ENCODE measurements at places on chromosomes 7 and 10.

GRCh38 chr10:68668231-68668630, 52.8 kb upstream of the CCAR1 start:
- DNase-seq, result no peak
- no peak overlapping the region for H3K27ac ChIP-seq
- H3K4me1 ChIP-seq, result no peaks in the 10 kb centered on the region
- H3K4me3 ChIP-seq, result no peak overlapping the region
- no peaks in the 10 kb centered on the region for H3K27me3 ChIP-seq

DNA sequence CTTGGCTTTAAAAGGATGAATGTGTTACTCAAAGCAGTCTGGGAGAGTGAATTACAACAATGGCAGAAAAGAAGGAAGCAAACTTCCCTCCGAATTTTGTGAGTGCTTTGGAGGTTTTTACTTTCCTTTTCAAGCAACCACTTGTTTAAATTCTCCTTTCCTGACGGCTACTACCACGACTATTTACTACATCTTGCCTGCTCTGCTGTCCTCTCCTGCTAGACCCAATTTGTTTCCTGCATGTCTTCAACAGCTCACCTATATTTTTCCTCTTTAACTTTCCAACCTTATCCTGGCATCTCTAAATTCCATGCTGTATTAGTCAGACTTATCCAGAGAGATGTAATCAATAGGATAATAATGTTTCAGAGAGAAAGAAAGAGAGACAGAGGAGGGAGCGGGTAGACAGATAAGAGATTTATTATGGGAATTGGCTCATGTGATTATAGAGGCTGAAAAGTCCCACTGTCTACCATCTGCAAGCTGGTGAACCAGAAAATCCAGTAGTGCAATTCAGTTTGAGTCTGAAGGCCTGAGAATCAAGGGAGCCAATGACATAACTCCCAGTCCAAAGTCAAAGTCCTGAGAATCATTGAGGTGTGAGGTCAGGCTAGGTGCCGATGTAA, 42.8 kb upstream of the SLC13A1 start:
- no peak overlapping the region for H3K27ac ChIP-seq
- no peaks in the 10 kb centered on the region for H3K4me1 ChIP-seq

DNA sequence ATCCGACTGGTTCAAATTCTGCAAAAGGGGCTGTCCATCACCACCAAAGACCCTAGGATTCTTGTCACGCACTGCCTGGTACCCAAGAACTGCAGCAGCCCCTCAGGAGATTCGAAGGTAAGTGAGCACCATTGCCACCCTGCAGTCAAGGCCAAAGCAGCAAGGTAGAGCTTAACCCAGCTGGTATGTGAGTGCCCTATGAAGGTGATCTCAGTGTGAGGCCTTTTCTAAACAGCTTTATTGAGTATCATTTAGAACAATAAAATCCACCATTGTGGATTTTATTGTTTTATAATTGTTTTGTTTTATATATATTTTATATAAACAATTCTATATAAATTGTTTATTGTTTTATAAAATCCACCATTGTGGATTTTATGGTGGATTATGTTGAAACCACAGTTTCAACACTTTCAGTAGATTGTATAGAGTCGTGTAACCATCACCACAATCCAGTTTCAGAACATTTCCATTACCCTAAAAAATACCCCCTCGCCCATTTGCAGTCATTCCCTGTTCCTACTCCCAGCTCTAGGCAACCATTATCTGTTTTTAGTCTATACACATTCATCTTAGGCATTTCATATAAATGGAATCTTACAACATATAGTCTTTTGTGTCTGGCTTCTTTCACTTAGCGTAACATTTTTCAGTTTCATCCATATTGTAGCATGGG, 20.1 kb upstream of the CALU start:
- no peak for DNase-seq
- H3K27ac ChIP-seq, result no peak overlapping the region
- H3K4me3 ChIP-seq, result no peak overlapping the region
- H3K4me1 ChIP-seq, result no peaks in the 10 kb centered on the region
- H3K36me3 ChIP-seq, result no peaks in the 10 kb centered on the region

DNA sequence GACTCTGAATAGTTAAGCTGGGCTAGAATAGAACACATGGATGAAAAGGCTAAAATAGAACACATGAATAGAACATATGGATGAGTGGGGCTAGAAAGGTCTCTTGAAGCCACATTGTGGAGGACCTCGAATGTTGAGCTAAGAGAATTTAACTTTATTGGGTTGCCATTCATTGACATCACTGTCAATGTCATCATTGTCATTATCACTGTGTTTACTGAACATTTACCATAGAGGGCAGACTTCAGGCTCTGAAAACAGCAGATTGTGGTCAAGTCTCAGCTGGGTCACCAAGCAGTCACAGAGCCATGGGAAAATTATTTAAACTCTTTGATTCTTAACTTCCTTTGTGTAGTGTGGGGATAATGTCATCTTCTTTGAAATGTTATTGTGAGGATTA, 80.4 kb downstream of the WDFY4 start:
- no peaks in the 10 kb centered on the region for H3K4me1 ChIP-seq
- H3K27ac ChIP-seq, result no peak overlapping the region
- no peak overlapping the region for H3K4me3 ChIP-seq
- no peaks in the 10 kb centered on the region for H3K36me3 ChIP-seq
- DNase-seq, result no peak

DNA sequence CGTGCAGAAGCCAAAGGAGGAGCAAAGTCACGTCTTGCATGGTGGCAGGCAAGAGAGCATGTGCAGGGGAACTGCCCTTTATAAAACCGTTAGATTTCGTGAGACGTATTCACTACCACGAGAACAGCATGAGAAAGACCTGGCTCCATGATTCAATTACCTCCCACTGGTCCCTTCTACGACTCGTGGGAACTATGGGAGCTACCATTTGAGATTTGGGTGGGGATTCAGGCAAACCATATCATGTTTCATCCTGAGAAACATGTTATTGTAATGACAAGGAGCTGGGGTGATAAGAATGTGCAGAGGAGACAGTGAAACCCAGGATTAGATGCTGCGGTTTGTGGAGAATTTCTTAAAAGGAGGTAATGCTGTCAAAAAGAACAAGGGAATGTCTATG, 34.0 kb downstream of the THNSL1 start:
- no peak overlapping the region for H3K4me3 ChIP-seq
- no peak for DNase-seq
- H3K27me3 ChIP-seq, result no peaks in the 10 kb centered on the region
- no peak overlapping the region for H3K27ac ChIP-seq
- H3K36me3 ChIP-seq, result no peaks in the 10 kb centered on the region

DNA sequence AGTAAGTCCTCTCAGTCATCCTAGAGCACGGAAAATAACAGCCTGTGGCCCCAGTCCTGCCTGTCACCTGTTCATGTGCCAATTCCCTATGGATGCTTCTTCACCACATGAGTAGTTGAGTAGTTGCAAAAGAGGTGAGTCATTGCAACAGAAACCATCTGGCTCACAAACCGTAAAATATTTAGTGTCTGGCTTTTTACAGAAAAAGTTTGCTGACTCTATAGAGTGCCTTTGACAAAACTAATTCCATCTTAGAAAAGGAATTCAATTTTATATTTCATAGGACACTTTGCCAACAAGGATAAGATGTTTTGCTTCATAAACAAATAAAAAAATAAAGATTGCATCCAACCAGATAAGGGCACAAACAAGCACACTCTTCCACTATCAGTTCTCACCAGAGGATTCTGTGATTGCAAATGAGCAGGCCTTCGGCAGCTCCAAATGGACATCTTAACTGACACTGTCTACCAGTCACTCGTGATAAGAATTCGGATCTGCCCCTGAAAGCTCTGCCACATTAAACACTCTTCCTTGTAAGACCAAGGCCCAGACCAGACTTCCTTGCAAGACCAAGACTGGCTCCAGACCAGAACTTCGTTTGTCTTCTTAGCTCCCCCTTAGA, 242.7 kb upstream of the SEMA3C start:
- H3K27ac ChIP-seq, result no peak overlapping the region
- no peaks in the 10 kb centered on the region for H3K27me3 ChIP-seq
- no peaks in the 10 kb centered on the region for H3K36me3 ChIP-seq
- H3K4me3 ChIP-seq, result no peak overlapping the region
- no peaks in the 10 kb centered on the region for H3K4me1 ChIP-seq
- DNase-seq, result no peak

- no peaks in the 10 kb centered on the region for H3K27me3 ChIP-seq
- no peak overlapping the region for H3K4me3 ChIP-seq
- H3K27ac ChIP-seq, result no peak overlapping the region
- H3K36me3 ChIP-seq, result no peaks in the 10 kb centered on the region
- DNase-seq, result no peak
These were observed 46.4 kb upstream of the PARD3 start for GRCh38 chr10:34861293-34862021.

DNA sequence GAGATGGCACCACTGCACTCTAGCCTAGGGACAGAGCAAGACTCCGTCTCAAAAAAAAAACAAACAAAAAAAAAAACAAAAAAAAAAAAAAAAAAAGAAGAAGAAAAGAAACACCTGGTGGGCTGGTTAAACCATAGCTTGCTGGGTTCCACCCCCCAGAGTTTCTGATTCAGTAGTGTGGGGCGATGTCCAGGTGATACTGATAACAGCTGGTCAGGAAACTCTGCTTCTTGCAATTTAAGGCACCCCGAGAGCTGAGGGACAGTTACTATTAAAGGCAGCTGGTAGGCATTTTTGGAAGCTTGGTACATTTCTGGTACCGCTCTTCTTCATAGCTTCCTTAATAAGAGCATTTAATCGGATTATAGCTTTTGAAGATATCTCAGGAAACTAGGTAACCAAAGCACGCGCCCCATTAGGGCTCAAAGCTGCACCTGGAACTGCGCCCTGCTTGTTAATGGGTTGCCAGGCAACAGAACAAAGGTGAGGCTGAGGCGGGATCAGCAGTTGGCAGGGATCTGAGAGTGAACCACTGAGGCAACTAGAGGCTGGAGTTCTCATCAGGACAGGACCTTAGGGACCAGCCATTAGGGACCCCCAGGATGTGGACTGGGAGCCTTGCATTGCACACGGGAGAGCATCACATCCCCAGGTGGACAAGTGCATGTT, 6.5 kb upstream of the SDK1 start:
- no peak overlapping the region for H3K4me3 ChIP-seq
- H3K27ac ChIP-seq, result no peak overlapping the region
- no peaks in the 10 kb centered on the region for H3K36me3 ChIP-seq
- DNase-seq, result no peak

DNA sequence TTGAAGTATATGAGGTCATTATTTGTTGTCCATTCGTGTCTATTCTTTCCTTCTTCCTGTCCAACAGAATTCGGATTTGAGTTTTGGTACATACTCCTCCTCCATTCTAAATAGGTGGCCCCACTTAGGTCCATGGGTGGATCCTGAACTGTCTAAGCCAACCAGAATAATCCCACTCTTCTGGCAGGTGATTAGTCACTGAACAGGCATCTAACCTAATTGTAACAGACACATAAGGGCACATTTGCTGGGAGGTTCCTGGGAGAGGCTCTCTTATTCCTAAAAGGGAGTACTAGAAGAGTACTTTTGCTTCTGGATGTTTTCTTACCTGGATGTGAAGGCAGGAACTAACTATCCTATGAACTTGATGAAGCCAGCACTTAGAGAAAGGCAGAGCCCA, 16.8 kb downstream of the LRRC72 start:
- no peak for DNase-seq
- H3K27me3 ChIP-seq, result no peaks in the 10 kb centered on the region
- no peak overlapping the region for H3K27ac ChIP-seq
- no peaks in the 10 kb centered on the region for H3K4me1 ChIP-seq
- H3K4me3 ChIP-seq, result no peak overlapping the region

GRCh38 chr10:8060010-8060703, 5.7 kb downstream of the GATA3 start:
- H3K27me3 ChIP-seq, result peaks cover 59% of the 10 kb centered on the region
- no peak overlapping the region for H3K27ac ChIP-seq
- peaks cover 16% of the 10 kb centered on the region for H3K4me1 ChIP-seq
- H3K4me3 ChIP-seq, result peak overlapping the region; percentile 8
- H3K36me3 ChIP-seq, result no peaks in the 10 kb centered on the region

DNA sequence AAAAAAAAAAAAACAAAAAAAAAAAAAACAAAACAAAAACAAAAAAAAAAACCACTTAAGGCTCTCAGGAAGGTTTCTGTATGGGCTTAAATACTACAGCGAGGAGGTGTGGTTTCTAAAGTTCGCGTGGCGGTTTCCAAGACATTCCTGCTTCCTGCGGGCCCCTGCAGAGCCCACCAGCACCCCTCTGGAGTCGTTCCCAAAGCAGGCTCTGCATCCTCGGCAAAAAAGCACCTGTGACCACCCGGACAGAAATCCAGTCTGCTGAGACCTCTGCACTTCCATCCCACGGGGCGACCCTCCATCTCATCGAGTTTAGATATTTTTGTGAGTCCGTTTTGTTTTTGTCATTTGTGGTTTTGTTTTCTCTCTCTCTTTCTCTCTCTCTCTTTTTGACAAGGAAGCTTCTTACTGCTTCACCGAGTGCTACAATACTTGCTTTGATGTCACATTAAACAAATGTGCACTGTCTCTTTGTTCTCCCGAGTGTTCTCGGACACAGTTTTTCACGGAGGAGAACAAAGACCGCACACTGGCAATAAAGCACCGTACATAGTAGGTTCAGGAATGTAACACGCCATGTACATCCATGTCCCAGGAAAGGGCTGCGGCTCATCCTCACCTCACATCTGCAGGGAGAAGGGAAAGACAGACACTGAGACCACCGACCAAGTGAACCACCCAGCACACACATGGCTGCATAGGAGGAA, 21.5 kb downstream of the PDGFA start:
- H3K36me3 ChIP-seq, result peaks cover 26% of the 10 kb centered on the region
- DNase-seq, result peak; percentile 16
- no peak overlapping the region for H3K27ac ChIP-seq
- no peak overlapping the region for H3K4me3 ChIP-seq

GRCh38 chr10:91434041-91434440, 23.9 kb downstream of the HECTD2 start:
- H3K4me1 ChIP-seq, result no peaks in the 10 kb centered on the region
- H3K27me3 ChIP-seq, result no peaks in the 10 kb centered on the region
- no peak for DNase-seq

GRCh38 chr7:146948703-146949102, 832.1 kb downstream of the CNTNAP2 start:
- DNase-seq, result no peak
- no peak overlapping the region for H3K4me3 ChIP-seq
- no peaks in the 10 kb centered on the region for H3K4me1 ChIP-seq
- H3K27ac ChIP-seq, result no peak overlapping the region
- H3K36me3 ChIP-seq, result no peaks in the 10 kb centered on the region
- H3K27me3 ChIP-seq, result no peaks in the 10 kb centered on the region

- no peaks in the 10 kb centered on the region for H3K27me3 ChIP-seq
- H3K4me3 ChIP-seq, result no peak overlapping the region
- no peaks in the 10 kb centered on the region for H3K36me3 ChIP-seq
- no peak overlapping the region for H3K27ac ChIP-seq
- no peak for DNase-seq
These were observed 42.6 kb downstream of the DRGX start for GRCh38 chr10:49353026-49353894.

- no peaks in the 10 kb centered on the region for H3K4me1 ChIP-seq
- no peak for DNase-seq
- no peaks in the 10 kb centered on the region for H3K27me3 ChIP-seq
- no peak overlapping the region for H3K27ac ChIP-seq
- no peak overlapping the region for H3K4me3 ChIP-seq
- no peaks in the 10 kb centered on the region for H3K36me3 ChIP-seq
These were observed 39.8 kb downstream of the RCC1L start for GRCh38 chr7:75033826-75034225.
